LHCN-M2 (cell line): ENCODE measurements at places on chromosomes 2 and 18. TPM values are rescaled to one million over a fixed set of nuclear protein-coding genes. Genes with fewer than 3 reads are reported as not detected.

- DNase-seq, result no peak
Observed at GRCh38 chr2:550860-551567, 126.2 kb downstream of the TMEM18 start.

- peak; percentile 10 for DNase-seq
Observed at GRCh38 chr2:32358111-32358482, 1.3 kb downstream of the BIRC6 start.

GRCh38 chr2:25132299-25132635 is 36.1 kb downstream of the POMC start:
- no peak for DNase-seq

DNA sequence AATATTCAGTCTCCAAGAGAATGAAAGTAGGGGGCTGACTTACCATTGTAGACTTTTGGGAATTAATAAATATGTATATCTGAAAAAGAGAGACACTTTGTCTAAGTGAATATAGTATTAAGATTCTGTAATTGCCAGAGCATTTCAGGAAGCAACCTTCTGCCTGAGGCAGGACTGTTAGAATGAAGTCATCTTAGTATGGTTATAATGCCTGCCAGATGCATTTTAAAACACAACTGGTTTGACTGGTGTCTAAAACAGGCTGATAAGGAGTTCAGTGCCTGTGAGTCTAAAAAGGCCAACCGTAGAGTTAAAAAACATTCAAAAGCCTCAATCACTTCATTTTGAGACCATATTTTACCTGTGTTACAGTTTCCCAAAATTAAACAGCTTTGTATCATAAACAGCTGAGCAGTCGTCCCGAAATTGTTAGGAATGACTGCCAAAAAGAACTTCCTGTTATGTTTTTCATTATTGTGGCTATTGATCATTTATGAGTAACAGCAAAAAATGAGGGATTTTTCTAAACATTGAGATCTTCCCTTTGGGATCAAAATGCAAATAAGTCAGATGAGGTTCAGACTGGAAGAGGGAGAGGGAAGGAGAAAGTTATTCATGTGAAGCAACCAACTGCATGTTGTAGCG is 443.9 kb downstream of the PID1 start:
- no peak for DNase-seq

Gene RNF125
- 0.06 TPM in 1 of 2 replicates, not detected in the other for total RNA-seq
